ENCODE measurements at places on chromosomes 13 and 19.

DNA sequence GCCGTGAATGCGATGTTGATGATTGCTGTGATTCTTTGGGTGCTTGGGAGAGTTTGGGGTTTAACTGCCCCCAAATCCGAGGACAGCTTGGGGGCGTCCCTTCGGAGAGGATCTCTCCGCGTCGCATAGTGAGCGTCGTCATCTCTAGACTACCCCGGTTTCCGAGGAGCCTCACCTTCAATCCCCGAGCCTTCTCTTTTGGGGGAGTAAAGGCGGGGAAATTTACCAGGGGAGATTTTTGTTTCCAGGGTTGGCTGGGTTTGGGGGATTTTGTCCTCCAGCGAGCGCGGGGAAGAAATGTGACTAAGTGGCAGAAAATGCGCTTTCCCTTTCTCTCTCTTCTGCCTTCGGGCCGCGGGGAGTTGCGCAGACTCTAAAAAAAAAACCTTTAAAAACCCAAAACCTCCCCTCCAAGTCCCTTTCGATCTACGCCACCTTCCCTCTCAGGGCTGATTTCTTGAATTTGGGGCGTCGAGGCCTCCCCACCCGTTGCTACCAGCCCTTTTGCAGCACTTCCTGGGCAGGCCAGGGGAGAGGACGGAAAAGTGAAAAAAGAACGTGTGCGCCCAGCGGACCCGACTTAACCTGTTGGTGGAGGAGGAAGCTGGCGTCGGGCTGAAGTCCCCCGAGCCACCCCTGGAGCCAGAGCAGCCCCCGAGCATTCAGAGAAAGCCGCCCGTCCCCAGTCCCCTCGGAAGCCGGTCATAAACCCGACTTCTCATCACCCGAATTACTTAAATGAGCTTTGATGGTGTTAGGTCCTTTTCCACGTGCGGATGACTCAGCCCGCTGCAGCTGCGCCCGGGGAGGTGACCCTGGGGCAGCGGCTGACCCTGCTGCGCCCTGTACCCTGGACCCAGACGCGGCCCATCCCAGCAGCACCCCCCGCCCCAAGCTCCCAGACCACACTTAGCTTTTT is 17.7 kb downstream of the NFIX start:
- H3K36me3 ChIP-seq, result peaks cover 11% of the 10 kb centered on the region
- DNase-seq, result no peak
- H3K27ac ChIP-seq, result peak overlapping the region; percentile 88
- peaks cover 24% of the 10 kb centered on the region for H3K4me1 ChIP-seq
- H3K4me3 ChIP-seq, result peak overlapping the region; percentile 85

DNA sequence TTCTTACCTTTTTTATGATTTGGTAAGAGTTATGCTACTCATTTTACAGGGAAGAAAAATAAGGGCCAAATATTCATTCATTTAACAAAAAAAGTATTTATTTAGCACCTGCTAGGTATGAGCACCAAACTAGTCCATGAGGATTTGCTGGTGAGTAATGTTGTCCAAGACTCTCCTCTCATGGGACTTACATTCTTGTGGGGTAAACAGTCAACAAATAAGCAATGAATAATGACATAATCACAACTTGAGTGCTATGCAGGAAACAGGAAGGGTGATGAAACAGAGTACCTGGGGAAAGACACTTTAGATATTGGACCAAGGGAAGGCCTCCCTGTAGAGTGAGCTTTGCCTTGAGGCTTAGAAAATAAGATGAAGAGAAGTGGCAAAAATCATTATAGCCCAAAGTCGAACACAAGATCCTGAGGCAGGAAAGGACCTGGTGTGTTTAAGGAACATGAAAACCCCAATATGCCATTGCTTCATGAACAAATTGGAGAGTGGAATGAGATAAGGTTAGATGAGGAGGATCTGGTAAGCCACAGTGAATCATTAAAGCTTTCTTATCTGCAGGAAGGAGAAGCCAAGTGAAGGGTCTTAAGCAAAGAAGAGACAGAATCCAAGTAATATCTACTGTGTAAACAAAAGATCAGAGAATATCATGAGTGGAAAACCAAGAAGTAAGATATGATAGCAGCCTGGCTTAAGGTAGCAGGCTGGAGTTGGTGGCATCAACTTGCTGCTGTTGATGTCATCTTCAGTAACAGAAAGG is 294.5 kb upstream of the NBEA start:
- DNase-seq, result no peak
- no peak overlapping the region for H3K4me3 ChIP-seq
- no peaks in the 10 kb centered on the region for H3K27me3 ChIP-seq

- peak overlapping the region; percentile 48 for H3K4me3 ChIP-seq
- H3K4me1 ChIP-seq, result peaks cover 26% of the 10 kb centered on the region
- peak; percentile 43 for DNase-seq
- H3K36me3 ChIP-seq, result no peaks in the 10 kb centered on the region
- H3K27ac ChIP-seq, result peak overlapping the region; percentile 16
Measured at GRCh38 chr19:4636151-4636717, 3.1 kb upstream of the TNFAIP8L1 start.

GRCh38 chr19:49469828-49470614 is 4.0 kb upstream of the FLT3LG start:
- H3K4me1 ChIP-seq, result peaks cover 38% of the 10 kb centered on the region
- peaks cover 22% of the 10 kb centered on the region for H3K36me3 ChIP-seq
- peak overlapping the region; percentile 99 for H3K27ac ChIP-seq
- DNase-seq, result peak; percentile 67
- no peaks in the 10 kb centered on the region for H3K27me3 ChIP-seq

DNA sequence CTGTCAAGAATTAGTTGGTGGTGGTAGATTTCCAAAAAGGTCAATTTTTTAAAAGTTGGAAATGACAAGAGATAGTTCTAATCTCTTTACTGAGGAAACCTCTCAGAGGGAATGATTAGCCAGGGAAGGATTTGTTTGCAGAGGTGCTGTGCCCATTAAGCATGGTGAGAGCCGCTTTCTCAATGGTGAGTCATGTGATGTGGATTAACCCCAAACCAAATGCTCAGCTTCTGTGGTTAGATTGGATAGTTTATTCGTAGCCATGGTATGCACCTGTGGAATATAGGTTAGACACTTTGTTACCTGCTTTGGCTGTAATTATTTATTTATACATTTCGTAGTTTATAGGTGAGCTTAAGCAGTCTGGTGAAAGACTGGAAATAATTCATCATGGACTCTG is 7.1 kb downstream of the HNRNPM start:
- H3K27me3 ChIP-seq, result no peaks in the 10 kb centered on the region
- peaks cover 52% of the 10 kb centered on the region for H3K36me3 ChIP-seq
- H3K27ac ChIP-seq, result peak overlapping the region; percentile 11

- no peak for DNase-seq
- H3K27ac ChIP-seq, result no peak overlapping the region
- peaks cover 3% of the 10 kb centered on the region for H3K36me3 ChIP-seq
- H3K4me1 ChIP-seq, result peaks cover 4% of the 10 kb centered on the region
- peaks cover 12% of the 10 kb centered on the region for H3K27me3 ChIP-seq
Measured at GRCh38 chr19:11699931-11700794, 38.6 kb downstream of the ZNF823 start.

DNA sequence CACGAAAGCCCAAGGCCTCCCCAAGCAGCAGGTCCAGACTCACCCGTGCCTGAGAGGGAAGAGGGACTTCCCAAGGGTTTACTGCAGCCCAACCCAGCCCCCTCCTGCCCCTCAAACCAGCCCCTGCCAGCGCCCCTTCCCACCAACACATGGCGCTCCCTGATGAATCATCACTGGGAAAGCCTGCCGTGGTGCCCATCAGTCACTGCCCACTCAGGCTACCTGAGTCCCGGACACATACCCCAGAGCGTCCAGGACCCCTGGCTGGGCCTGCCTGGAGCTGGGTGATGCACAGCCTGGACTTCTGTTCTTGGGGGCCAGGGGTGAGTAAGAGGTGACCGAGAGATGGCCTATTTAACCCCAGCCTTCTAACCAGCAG is 60.6 kb downstream of the MLLT1 start:
- DNase-seq, result no peak
- H3K36me3 ChIP-seq, result peaks cover 4% of the 10 kb centered on the region
- no peak overlapping the region for H3K27ac ChIP-seq

DNA sequence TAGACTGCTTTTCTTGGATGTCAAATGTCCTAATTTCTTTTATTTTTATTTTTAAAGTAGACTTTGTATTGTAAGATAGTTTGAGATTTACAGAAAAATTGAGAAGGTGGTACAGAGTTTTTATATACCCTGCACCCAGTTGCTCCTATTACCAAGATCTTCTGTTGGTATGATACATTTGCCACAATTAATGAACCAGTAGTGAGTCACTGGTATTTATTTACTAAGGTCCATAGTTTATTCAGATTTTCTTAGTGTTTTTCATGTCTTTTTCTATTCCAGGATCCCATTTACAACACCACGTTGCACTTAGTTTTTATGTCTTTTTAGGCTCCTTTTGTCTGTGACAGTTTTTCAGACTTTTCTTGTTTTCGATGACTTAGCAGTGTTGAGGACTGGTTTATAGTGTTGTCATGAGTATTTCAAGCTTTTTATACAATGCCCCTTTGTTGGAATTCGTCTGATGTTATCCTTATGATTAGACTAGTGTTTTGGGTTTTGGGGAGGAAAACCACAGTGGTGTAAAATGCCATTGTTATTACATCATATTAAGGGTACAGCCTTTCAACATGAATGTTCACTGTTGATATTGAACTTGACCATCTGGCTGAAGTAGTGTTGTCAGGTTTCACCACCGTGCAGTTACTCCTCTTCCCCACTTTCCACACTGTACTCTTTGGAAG is 35.9 kb downstream of the COG3 start:
- no peak overlapping the region for H3K27ac ChIP-seq
- H3K4me3 ChIP-seq, result no peak overlapping the region
- peaks cover 11% of the 10 kb centered on the region for H3K4me1 ChIP-seq
- no peak for DNase-seq
- H3K27me3 ChIP-seq, result no peaks in the 10 kb centered on the region
- H3K36me3 ChIP-seq, result peaks cover 60% of the 10 kb centered on the region

GRCh38 chr13:21733475-21734263 is 62.8 kb downstream of the FGF9 start:
- no peak overlapping the region for H3K4me3 ChIP-seq
- H3K36me3 ChIP-seq, result no peaks in the 10 kb centered on the region
- DNase-seq, result no peak
- H3K4me1 ChIP-seq, result no peaks in the 10 kb centered on the region
- H3K27ac ChIP-seq, result no peak overlapping the region

DNA sequence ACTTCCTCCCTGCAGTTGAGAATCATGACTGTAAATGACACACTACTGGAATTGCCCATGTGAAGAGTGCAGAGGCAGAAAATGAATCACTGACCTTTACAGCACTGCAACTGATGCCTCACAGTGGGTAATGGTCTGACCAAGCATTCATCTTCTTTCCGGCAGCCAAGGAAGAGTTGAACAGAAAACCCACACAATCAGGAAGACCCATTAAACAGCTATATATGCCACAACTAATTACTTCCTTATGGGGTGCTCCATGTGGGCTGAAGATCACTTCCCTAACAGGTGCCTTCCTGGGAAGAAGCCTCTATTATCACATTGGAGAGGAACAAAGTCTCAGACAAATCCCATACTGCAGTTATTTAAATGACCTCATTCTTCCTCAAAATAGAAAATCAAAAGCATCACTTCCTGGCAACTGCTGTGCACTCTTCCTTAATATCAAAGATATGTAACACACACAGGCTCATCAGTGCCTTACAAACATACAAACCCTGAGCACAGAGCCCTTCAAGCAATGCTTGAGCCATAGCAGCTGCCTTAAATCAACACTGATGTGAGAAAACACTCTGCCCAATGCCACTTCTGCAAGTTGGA is 45.8 kb downstream of the RUBCNL start:
- H3K27ac ChIP-seq, result peak overlapping the region; percentile 60
- peaks cover 10% of the 10 kb centered on the region for H3K4me1 ChIP-seq
- no peaks in the 10 kb centered on the region for H3K27me3 ChIP-seq
- peaks cover 2% of the 10 kb centered on the region for H3K36me3 ChIP-seq

- DNase-seq, result no peak
- no peaks in the 10 kb centered on the region for H3K27me3 ChIP-seq
- peak overlapping the region; percentile 49 for H3K27ac ChIP-seq
Measured at GRCh38 chr13:114134111-114134943, 1.9 kb upstream of the RASA3 start.

DNA sequence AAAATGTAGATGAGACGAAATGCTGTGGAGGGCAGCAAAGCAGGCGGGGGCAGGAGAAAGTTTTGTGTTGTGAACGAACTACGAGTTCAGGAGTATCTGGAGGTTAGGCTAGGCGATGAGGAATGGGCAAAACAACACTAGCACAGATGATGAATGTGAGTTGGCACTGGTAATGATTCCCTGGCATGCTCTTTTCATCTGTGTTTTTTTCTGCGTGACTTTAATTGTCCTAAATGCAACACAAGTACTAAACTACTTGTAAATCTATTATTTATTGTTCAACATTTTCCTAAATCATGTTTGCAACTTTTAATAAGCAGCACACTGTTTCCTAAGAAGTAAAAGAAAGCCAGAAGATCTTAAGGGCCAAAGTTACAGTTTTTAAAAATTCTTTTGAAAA is 19.2 kb downstream of the TNFSF13B start:
- no peaks in the 10 kb centered on the region for H3K27me3 ChIP-seq
- no peak for DNase-seq
- no peak overlapping the region for H3K4me3 ChIP-seq
- H3K36me3 ChIP-seq, result no peaks in the 10 kb centered on the region
- peaks cover 5% of the 10 kb centered on the region for H3K4me1 ChIP-seq
